ENCODE measurements at places on chromosomes 5 and 9.

- no peak for DNase-seq
Measured at GRCh38 chr9:125694478-125694877, 12.5 kb downstream of the MAPKAP1 start.

DNA sequence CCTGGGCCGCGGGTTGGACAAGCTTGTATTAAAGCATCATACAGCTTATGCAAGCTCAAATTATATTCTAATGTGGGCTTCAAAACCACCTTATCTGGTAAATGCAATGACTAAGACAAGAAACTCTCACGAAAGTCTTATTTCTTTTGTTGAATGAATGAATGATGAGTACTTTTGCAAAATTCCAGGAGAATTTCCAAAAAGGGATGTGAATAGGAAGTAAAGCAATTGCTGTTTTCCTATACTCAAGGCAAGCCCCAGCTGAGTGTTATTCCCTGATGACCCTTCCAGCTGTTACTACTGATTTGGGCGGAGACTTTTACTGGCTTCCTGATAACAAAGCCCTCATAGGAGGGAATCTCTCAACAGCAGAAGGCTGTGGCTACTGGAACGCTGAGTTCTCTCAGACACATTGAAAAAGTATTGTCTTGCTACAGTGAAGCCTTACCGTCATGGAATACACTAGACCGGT, 162.8 kb downstream of the SREK1 start:
- DNase-seq = no peak

GRCh38 chr9:134597041-134597913, 44.3 kb upstream of the COL5A1 start:
- no peak for DNase-seq

DNA sequence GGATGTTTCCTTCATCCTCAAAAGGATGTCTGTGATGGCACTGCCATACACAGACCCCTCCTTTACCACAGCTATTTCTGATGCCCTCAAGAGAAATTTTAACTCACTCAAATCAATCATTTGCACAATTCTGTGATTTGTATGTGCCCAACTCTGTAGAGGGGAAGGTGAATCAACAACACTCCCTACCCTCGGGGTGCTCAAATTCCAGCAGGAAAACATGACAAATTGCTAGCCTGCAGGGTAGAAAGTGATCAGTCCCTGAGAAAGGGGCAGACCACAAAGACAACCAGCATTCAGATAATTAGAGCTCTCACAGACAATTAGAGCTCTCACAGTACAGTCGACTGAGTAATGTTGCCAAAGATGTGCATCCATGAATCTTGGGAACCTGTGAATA, 45.3 kb upstream of the FOXE1 start:
- DNase-seq = no peak

Data from colonic mucosa (tissue), 4 donors.